Putamen (tissue), 1 donor: ENCODE measurements at places on chromosomes 1 and 21.

GRCh38 chr1:245031041-245031440, 123.7 kb upstream of the KIF26B start:
- no peak for DNase-seq

DNA sequence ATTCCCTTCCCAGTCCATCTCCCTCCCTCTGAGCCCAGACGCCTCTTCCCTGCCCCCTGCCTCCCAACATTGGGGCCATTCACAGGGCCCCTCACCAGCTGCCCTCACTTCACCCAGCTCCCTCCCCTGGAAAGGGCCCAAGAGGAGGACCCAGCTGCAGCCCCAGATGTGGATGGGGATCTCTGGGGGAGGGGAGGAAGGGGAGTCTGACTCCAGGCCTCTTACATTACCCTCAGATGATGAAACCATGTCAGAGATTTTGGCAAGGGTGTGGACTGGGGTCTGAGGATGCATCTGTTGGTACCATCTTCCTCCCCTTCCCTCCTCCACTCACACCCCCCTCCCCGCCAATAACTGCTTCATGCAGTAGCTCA, 1.1 kb upstream of the KIF21B start:
- DNase-seq, result peak; percentile 83

GRCh38 chr1:22753481-22753971, 42.9 kb downstream of the EPHB2 start:
- DNase-seq, result no peak

DNA sequence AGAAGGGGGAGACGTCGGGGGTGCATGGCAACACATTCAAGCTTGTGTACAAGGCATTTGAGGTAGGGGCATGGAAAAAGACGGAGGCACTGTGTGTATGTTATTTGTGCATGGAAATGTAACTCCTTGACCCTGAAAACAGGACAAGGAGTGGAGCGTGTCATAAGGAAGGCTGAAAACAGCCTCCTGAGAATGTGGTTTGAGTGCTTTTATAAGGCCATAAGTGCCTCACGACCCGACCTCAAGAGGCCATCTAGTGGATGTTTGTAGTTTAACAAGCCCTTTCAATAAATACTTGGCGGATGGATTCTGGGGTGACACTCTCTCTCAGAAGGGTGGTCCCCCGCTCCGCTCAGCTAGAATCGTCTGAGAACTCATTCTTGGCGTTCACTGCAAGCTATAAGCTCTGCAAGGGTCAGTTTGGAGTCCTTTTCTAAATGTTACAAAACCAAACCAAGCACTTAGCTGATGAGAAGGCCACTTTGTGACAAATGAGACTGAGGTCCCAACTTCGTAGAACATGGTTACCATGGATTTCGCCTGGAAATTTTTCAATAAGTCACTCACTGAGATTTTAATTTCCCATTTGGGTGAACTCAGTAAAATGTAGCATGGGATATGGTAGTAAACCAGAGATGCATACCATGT, 38.8 kb upstream of the CLCA4 start:
- no peak for DNase-seq

GRCh38 chr1:58108783-58109182, 437.7 kb downstream of the OMA1 start:
- DNase-seq, result no peak

DNA sequence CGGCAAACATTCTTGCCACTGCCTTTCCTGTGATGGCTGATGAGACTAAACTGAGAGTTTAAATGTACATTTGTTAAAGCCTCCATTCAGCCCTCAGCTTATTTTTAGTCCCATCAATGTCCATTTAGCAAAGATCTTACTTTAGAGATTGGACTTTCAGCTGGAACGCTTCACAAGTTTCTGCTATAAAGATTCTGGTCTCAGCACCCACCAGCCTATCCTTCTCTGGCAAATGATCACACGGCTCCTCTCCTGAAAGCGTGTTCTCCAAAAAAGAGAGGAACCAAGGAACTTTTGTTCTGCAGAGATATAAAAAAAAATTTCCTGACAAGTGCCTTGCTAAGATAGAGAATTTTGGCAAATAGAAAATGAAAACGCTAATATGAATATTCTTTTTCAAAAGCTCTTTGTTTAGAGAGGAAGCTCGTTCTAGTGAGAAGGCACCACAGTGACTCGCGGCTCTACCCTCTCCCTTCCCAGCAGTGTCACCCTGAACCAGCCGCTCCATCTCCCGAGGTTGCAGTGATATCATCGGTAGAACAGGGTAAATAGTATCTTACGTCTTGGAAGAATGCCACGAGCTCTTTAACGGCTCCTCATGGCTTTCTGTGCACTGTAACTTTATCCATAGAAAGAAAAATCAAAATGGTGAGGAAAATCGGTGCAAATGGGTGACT, 200.2 kb downstream of the APP start:
- DNase-seq, result peak; percentile 94

DNA sequence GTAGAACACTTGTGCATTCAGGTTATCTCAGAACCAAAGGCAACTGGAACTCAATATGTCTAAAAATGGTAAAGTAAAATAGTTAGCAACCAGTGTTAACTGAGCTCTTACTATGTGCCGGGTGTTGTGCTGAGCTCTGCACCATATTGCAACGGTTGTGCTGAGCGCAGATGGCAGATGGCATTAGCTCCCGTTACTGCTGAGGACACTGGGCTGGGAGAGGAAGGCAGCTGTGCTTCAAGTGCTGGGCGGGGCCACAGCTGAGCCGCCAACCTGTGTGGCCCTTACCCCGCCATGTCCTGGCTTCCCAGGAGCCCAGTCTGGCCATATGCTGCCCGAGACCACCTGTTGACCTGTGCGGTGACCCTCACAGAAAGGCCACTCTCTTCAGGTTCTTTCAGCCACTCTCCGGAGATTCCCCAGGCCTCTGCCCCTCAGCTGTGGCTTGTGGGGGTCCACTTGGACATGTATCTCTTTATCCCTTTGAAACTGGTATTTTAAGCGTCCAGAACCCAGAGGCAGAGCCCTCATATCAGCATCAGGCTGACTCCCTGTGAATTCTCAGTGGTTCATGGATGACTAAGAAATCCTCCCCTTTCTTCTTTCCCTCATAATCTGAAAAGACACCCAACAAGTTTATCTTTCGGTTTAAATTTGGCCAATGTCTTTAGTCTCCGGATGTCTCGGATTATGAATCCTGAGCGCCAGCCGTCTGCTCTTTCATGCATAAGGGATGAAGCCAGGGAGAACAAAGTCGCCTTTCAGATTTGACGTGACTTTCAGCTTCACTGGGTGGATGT, 26.4 kb downstream of the LDLRAP1 start:
- DNase-seq, result no peak

- no peak for DNase-seq
Observed at GRCh38 chr1:17210176-17210575, 5.2 kb downstream of the PADI1 start.

- DNase-seq, result no peak
Observed at GRCh38 chr1:91700771-91701471, 185.0 kb downstream of the TGFBR3 start.

DNA sequence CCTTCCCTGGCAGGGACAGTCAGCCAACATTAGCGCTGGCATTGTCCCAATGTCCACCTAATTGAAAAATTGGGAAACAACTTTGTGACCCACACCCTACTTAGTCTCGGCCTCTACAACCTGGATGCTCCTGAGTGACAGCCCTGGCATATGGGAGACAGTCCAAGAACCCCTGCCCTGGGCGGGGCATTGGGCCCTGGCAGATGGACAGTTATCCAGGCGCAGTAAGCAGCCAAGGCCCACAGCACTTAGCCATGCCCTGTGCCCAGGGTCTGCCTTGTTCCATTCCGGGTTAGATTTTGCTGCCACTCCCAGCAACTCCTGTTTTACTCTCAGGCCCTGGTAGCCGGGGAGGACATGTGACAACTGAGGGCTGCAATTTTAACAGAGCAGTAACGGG, 50.3 kb downstream of the NFASC start:
- DNase-seq, result no peak

GRCh38 chr1:240987928-240988327, 369.1 kb downstream of the RGS7 start:
- no peak for DNase-seq

- no peak for DNase-seq
Observed at GRCh38 chr1:59017501-59018231, 233.8 kb upstream of the JUN start.

- no peak for DNase-seq
Observed at GRCh38 chr1:81820765-81821164, 20.0 kb downstream of the ADGRL2 start.

GRCh38 chr21:19529031-19529430, 1125.4 kb upstream of the TMPRSS15 start:
- DNase-seq, result no peak

DNA sequence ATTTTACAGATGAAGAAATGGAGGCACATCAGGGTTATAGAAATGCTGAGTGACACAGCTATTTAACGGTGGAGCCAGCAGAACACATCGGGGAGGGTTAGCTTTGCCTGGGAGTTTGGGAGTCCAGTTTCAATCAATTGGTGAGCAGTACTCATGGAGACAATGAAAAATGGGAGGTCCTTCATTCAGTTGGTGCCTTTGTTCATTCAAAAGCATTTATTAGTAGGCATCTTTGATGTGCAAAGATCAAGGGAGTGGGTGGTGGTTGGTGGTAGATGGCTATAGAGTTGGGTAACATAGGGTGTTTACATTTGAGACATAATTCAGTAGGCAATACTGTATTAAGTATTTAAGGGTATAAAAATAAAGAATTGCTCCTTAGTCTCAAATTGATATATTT, 183.7 kb upstream of the LMO4 start:
- no peak for DNase-seq

- no peak for DNase-seq
Observed at GRCh38 chr1:86191958-86192357, 35.4 kb upstream of the COL24A1 start.
